ENCODE measurements at places on chromosomes 13 and 19. TPM values are rescaled to one million over a fixed set of nuclear protein-coding genes. Genes with fewer than 3 reads are reported as not detected.

The CBLC gene
- total RNA-seq = 15.5 TPM

The GPR183 gene
- 0.62 TPM for total RNA-seq

The LGALS14 gene
- not detected for total RNA-seq

The A1BG gene
- 12.6 TPM for total RNA-seq

The NKPD1 gene
- 0.05 TPM for total RNA-seq

The IGFL3 gene
- 2.1 TPM for total RNA-seq

The NEK5 gene
- total RNA-seq = 1.4 TPM

The ITGBL1 gene
- not detected for total RNA-seq

The CYTH2 gene
- 127 TPM for total RNA-seq

The SIAH3 gene
- not detected for total RNA-seq

The ARL11 gene
- 0.07 TPM for total RNA-seq

The FCAR gene
- not detected for total RNA-seq

The CDX2 gene
- not detected for total RNA-seq

The CYP4F12 gene
- total RNA-seq = not detected

The MRPS31 gene
- 38.7 TPM for total RNA-seq

The ERFL gene
- 0.23 TPM for total RNA-seq

The CLDN10 gene
- total RNA-seq = 7.0 TPM

The KIR3DL2 gene
- not detected for total RNA-seq

The RXFP2 gene
- total RNA-seq = not detected

The IGFL1 gene
- total RNA-seq = not detected

The MBD3L1 gene
- total RNA-seq = not detected

The ERICH6B gene
- not detected for total RNA-seq

The SYNGR4 gene
- total RNA-seq = not detected

The ZNF486 gene
- 18.9 TPM for total RNA-seq
